ENCODE measurements at places on chromosomes 1 and 21.

GRCh38 chr1:38507563-38507962, 352.0 kb downstream of the RRAGC start:
- DNase-seq, result no peak

DNA sequence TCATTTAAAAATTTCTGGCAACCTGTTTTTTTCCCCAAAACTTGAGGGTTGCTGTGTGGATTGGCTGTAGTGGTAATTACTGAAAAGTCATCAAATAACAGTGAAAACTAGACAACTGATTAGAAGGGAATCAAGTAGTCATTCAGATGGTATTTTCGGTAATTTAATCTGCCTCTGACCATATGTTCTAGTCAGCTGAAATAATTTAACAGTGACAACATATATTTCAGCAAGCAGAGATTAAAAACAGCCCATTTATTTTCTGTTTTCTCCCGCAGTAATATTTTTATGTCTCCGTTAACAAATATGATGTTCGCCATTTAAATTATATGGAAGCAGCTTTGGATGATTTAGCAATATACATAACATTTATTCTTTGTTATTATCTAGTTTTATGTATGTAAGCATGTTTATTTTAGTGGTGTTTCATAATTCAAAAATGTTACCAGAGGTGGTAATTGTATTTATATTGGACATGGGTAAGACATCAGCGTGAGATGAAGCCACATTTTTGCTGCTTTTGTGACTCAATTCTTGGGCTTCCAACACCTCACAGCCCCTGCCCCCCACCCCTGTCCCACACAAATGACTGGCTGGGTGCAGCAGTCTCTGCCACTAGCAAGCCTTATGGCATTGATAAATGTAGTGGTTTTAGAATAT, 104.4 kb downstream of the GALNT2 start:
- no peak for DNase-seq

DNA sequence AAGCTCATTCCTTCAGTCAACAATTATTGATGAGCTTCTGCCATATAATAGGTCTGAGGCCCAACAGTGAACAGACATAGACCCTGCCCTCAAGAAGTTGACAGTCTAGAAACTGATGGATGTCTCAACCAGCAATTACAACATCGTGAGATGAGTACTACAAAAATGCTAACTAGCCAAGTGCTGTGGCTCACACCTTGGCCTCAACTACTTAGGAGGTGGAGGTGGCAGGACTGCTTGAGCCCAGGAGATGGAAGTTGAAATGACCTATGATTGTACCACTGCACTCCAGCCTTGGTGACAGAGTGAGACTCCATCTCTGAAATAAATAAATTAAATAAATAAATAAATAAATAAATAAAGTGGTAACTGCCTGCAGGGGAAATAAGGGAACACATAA, 11.7 kb upstream of the PTP4A2 start:
- DNase-seq, result no peak

DNA sequence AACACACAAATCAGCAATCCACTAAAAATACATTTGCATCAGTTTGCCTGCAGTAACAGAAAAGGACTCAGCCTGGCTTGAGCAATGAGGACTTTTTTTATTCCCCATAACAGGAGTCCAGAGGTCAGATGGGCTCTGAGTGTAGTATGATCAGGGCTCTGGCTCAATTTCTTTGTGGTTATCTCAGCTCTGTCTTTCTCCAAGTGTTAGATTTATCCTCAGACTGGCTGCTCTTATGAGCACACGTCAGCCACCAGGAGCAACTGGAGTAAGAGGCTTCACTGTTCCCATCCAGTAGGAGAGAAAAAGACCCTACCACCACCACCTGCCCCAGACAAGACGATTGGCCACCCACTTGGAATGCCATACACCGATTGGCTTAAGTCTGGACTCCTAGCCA, 36.2 kb upstream of the KLHDC7A start:
- DNase-seq, result no peak

GRCh38 chr1:217153361-217153760, 430.1 kb upstream of the ESRRG start:
- DNase-seq, result no peak

- no peak for DNase-seq
Measured at GRCh38 chr21:46318464-46318845, 5.2 kb downstream of the C21orf58 start.

- DNase-seq, result peak; percentile 84
Measured at GRCh38 chr1:174998569-174999215, 1.1 kb upstream of the CACYBP start.

- no peak for DNase-seq
Measured at GRCh38 chr1:192147221-192147620, 11.0 kb upstream of the RGS18 start.

- no peak for DNase-seq
Measured at GRCh38 chr1:180571060-180571831, 12.5 kb downstream of the OVAAL start.

GRCh38 chr1:48469616-48470480, 2.2 kb downstream of the SPATA6 start:
- DNase-seq, result peak; percentile 19

DNA sequence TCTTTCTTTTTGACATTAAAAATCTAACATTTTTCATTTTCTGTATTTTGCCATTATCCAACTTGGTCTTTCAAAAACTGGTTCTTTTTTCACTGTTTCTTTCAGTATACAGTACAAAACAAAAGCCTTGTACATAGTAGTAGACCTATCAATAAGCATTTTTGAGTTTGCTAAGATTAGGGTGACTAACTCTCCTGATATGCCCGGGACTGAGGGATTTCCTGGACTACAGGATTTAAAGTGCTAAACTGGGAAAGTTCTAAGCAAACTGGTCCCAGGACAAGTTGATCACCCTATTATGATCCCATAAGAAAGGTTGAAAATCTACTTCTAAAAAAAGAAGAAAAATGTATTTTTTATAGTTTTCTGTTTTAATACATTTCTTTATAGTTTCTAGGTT, 120.9 kb downstream of the USP25 start:
- DNase-seq, result no peak

- DNase-seq, result peak; percentile 24
Measured at GRCh38 chr1:154241703-154242351, 21.1 kb downstream of the UBAP2L start.

- no peak for DNase-seq
Measured at GRCh38 chr21:32315511-32316281, 17.0 kb downstream of the MRAP start.

DNA sequence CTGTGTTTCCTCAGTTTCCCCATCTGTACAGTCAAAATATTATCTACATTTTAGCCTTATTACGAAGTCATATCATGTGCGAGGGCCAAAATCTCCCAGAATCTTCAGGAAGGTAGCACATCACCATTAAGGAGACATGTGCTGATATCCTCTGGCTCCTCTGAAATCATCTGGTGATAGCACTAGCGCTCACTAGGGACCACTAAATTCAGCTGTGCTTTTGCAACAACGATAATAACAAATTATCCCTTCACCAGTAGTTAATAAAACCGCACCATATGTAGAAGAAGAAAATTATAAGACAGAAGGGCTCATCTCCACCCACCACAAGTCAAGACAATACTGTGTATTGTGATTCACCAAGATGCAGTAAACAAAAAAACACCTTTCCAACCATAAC, 53.3 kb downstream of the TIAM1 start:
- DNase-seq, result no peak

DNA sequence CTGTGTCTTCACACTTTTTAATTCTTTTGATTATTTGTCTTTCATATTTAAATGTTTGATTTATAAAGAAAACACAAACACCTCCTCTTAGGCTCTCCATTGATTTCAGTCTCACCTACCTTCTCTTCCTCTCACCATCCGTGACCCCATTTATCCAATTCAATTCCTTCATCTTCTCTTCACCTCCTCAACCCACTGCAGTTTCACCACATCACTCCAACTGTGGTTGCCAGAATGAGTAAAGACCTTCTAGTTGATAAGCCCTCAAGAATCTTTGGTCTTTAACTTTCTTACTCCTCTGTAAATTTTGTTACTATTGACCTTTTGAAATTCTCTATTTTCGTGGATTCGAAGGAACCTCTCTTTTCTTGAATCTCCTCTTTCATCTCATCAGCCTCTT, 260.7 kb downstream of the CHRM3 start:
- no peak for DNase-seq
